ENCODE measurements at places on chromosomes 5 and 9.

DNA sequence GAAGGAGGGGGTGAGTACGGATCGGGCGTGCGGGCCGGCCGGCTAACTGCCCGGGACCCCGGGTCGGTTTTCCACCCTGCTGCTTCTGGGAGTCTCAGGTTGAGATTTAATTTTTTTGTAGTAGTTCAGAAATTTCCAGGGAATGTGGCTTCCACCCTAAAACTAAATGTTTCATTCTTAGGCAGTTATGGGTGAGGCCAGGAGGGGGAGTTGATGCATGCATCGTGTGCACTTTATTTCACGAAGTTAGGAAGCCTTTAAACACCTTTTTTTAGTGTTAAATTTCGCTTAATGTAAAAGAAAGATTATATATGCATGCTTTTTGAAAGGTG is 905 bp downstream of the CDK9 start:
- DNase-seq, result no peak

DNA sequence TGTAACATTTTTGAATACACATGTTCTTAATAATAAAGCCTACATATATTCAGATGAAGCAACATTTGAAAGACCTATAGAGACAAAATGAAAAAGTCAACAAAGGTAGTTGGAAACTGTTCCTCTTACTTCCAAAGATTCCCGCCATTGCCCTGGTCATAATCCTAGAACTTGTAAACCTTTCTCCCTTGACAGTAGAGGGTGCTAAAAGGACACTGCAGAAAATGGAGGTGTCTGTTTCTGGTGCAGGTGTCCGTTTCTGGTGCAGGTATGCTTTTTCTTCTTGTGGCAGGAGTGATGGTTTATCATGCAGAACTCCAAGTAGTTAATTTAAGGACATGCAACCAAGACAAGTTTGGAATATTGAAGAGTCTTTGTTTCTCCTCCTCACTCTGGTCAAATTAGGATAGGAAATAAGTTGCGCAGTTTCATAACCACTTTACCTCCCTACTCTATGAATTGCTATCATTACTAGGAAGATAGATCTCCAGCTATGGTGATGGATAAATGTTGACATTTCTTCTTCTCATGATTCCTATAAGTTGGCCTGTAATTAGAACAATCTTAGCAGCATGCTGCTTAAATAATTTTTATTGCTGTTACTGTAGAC is 56.0 kb upstream of the FAM174A start:
- DNase-seq, result peak; percentile 39

GRCh38 chr5:67246108-67246507 is 49.5 kb upstream of the CD180 start:
- peak; percentile 74 for DNase-seq

- no peak for DNase-seq
Observed at GRCh38 chr9:75927356-75927755, 36.9 kb downstream of the PCSK5 start.

- peak; percentile 62 for DNase-seq
Observed at GRCh38 chr9:34675048-34675714, 12.7 kb upstream of the CCL27 start.

DNA sequence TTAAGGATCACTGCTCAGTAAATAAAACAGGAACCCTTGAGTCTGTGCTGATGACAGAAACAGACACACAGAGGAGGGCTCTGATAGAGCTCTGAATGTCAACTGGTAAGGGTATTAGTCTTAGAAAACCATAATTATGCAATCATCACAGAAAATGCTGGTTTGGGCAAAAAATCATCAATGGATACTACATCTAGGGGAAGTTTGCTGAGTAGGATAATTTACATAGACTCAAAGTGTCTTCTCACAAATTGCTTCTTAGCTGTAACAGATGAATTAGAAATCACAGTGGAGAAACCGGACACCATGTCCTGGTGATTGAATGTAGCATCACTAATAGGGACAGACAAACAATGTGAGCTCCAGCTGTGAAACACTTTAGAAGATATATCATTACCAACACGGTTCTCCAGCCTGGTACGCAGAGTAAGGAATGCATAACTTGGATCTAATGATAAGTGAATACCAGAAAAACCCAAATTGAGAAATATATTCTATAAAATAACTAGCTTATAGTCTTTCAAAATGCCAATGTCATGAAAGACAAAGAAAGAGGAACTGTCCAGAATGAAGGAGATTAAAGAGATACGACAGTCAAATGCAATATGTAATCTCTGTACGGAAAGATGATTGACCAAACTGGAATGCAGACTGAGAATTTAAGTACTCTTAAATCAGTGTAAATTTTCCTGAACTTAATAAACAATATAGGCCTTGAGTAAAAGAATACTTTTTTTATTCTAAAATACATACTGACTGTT is 17.3 kb downstream of the CHD1 start:
- DNase-seq, result no peak

GRCh38 chr5:71816307-71816706 is 97.2 kb downstream of the CARTPT start:
- no peak for DNase-seq

GRCh38 chr9:4499917-4500316 is 9.6 kb downstream of the SLC1A1 start:
- DNase-seq, result no peak

- DNase-seq, result no peak
Observed at GRCh38 chr9:129102791-129103594, 7.6 kb downstream of the CRAT start.

DNA sequence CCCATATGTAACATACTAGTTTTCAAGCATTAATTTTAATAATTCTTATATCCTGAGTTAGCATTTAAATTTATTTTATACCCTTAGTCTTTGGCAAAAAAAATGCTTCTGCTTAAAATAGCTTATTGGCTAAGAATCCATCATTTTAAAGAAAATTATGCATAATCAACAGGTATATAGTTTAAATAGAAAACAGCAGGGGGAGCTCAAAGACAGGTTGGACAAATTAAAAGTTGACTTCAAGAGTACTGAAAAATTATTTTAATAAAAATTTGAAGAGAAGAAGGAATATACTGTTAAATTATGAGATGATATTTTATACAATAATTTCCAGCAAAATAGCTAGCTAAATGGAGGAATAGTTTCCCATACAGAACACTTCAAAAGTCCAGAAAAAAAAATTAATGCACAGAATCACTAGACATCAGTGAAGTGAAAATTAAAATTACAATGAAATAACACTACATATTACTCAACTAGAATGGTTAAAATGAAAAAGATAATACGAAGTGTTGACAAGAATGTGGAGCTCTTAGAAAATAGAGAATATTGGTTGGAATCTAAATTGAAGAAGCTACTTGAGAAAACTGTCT is 387.1 kb downstream of the PDE4D start:
- DNase-seq, result no peak

- DNase-seq, result no peak
Observed at GRCh38 chr9:125428902-125429467, 167.4 kb downstream of the GAPVD1 start.

- DNase-seq, result no peak
Observed at GRCh38 chr5:55638051-55638450, 74.1 kb downstream of the SLC38A9 start.

GRCh38 chr9:129478961-129479630 is 141.8 kb downstream of the C9orf50 start:
- no peak for DNase-seq
